ENCODE measurements at places on chromosomes 1 and 21. TPM values are rescaled to one million over a fixed set of nuclear protein-coding genes. Genes with fewer than 3 reads are reported as not detected.

The DAB1 gene
- total RNA-seq = not detected

The PDZK1 gene
- 0.38 TPM for total RNA-seq

The LIN28A gene
- not detected for total RNA-seq

The CLCNKB gene
- total RNA-seq = under 0.01 TPM

The GRIK1 gene
- not detected for total RNA-seq

The MAP3K6 gene
- total RNA-seq = 8.2 TPM

The CRP gene
- not detected for total RNA-seq

The TLR5 gene
- 0.28 TPM for total RNA-seq

The CRNN gene
- total RNA-seq = not detected

The PGLYRP3 gene
- not detected for total RNA-seq

The OXCT2 gene
- total RNA-seq = 1.7 TPM

The ADCY10 gene
- total RNA-seq = 0.19 TPM

The ILDR2 gene
- under 0.01 TPM for total RNA-seq

The AGTRAP gene
- total RNA-seq = 38.0 TPM

The LCE3D gene
- total RNA-seq = not detected

The FCGR3B gene
- total RNA-seq = not detected

The ADGRL2 gene
- total RNA-seq = 226 TPM

The UBASH3A gene
- total RNA-seq = not detected

The SMPDL3B gene
- 0.28 TPM for total RNA-seq

The FMO4 gene
- total RNA-seq = 0.96 TPM

The STRIP1 gene
- 56.7 TPM for total RNA-seq

The LCE1A gene
- not detected for total RNA-seq

The FTCD gene
- 0.28 TPM for total RNA-seq

The PADI2 gene
- total RNA-seq = 0.19 TPM

The CORT gene
- total RNA-seq = not detected

The FHL3 gene
- 7.3 TPM for total RNA-seq

The SPAG17 gene
- under 0.01 TPM for total RNA-seq

The SLAMF1 gene
- not detected for total RNA-seq

The IL19 gene
- not detected for total RNA-seq

The F5 gene
- total RNA-seq = under 0.01 TPM

The TRPM2 gene
- total RNA-seq = not detected

The CYYR1 gene
- total RNA-seq = under 0.01 TPM

The SLC45A1 gene
- total RNA-seq = 1.4 TPM

The MCOLN2 gene
- 2.8 TPM for total RNA-seq

The SV2A gene
- 8.7 TPM for total RNA-seq

The DNAJC11 gene
- 35.5 TPM for total RNA-seq

The PRR9 gene
- total RNA-seq = not detected

The LCE1B gene
- total RNA-seq = not detected

The OR2T35 gene
- not detected for total RNA-seq

The SOX13 gene
- total RNA-seq = 6.3 TPM

The ALPL gene
- 13.2 TPM for total RNA-seq

The CELA2A gene
- total RNA-seq = 0.28 TPM

The KCNA2 gene
- total RNA-seq = under 0.01 TPM

The AGRN gene
- 25.9 TPM for total RNA-seq

The FCGR3A gene
- not detected for total RNA-seq

The KRTAP12-2 gene
- total RNA-seq = not detected

The TMEM35B gene
- total RNA-seq = 43.4 TPM

The REN gene
- total RNA-seq = not detected

The PDZK1IP1 gene
- 0.58 TPM for total RNA-seq

The BEND5 gene
- total RNA-seq = under 0.01 TPM

The ABL2 gene
- total RNA-seq = 47.6 TPM

The PRDX1 gene
- 433 TPM for total RNA-seq

The CIART gene
- total RNA-seq = 4.8 TPM

The PAFAH2 gene
- total RNA-seq = 9.0 TPM

The ACTL8 gene
- not detected for total RNA-seq
